ENCODE measurements at places on chromosomes 11 and 22. TPM values are rescaled to one million over a fixed set of nuclear protein-coding genes. Genes with fewer than 3 reads are reported as not detected.

The TIGD3 gene
- 1.2 TPM for total RNA-seq

The SLCO2B1 gene
- total RNA-seq: 1.3 TPM

The SCGB1D1 gene
- not detected for total RNA-seq

- H3K4me1 ChIP-seq: peaks cover 17% of the 10 kb centered on the region
- DNase-seq: no peak
- H3K4me3 ChIP-seq: no peak overlapping the region
Measured at GRCh38 chr11:34994854-34995253, 78.4 kb downstream of the PDHX start.

- no peak for DNase-seq
- no peak overlapping the region for H3K27ac ChIP-seq
- no peaks in the 10 kb centered on the region for H3K27me3 ChIP-seq
- H3K4me1 ChIP-seq: no peaks in the 10 kb centered on the region
Measured at GRCh38 chr22:19802001-19802893, 41.7 kb downstream of the TBX1 start.

DNA sequence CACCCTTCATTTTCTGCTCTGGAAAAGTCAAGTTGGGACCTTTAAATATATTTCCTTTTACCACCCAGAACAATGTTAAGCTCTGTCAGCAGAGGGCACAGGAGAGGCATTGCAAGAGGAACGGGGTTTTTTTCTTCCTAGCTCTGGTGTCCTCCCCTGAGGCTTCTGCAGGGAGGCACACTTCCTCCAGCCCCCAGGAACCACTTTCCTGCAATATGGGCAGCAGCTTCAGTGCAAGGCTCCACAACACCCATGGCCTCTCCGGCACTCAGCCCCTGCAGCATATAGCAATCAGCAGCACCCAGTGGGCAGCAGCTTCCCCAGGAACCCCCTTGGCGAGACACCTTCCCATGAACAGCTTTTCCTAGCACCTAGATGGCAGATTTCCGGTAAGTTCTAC is 101.4 kb downstream of the SYT9 start:
- no peaks in the 10 kb centered on the region for H3K27me3 ChIP-seq
- no peaks in the 10 kb centered on the region for H3K4me1 ChIP-seq
- no peak for DNase-seq
- no peaks in the 10 kb centered on the region for H3K36me3 ChIP-seq

- H3K4me1 ChIP-seq: no peaks in the 10 kb centered on the region
- DNase-seq: no peak
- H3K27me3 ChIP-seq: no peaks in the 10 kb centered on the region
- H3K27ac ChIP-seq: no peak overlapping the region
- H3K36me3 ChIP-seq: no peaks in the 10 kb centered on the region
Measured at GRCh38 chr11:80673566-80673965, 1232.7 kb upstream of the TENM4 start.

DNA sequence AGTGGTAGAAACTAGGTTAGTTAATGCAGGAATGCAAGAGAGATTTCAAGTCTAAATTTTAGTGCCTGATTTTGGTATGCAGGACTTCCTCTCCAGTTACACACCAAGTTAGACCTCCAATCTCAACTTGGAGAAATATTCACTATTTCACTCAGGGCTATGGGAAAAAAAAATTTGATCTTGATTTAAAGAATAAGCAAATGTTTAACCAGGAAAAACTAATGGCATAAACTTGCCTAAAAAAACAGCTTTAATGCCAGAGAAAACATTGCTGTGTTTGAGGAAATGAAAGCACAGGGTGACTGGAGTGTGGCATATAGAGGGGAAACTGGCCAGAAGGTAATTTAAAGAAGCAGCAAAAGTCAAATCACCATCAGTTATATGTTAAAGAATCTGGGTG is 575.4 kb upstream of the LRRC4C start:
- H3K4me1 ChIP-seq: no peaks in the 10 kb centered on the region
- no peak overlapping the region for H3K27ac ChIP-seq
- DNase-seq: no peak
- H3K36me3 ChIP-seq: no peaks in the 10 kb centered on the region

- no peak overlapping the region for H3K4me3 ChIP-seq
- no peaks in the 10 kb centered on the region for H3K36me3 ChIP-seq
- no peak overlapping the region for H3K27ac ChIP-seq
- no peaks in the 10 kb centered on the region for H3K4me1 ChIP-seq
- no peaks in the 10 kb centered on the region for H3K27me3 ChIP-seq
Measured at GRCh38 chr11:97607291-97608000, 1217.6 kb downstream of the JRKL start.

DNA sequence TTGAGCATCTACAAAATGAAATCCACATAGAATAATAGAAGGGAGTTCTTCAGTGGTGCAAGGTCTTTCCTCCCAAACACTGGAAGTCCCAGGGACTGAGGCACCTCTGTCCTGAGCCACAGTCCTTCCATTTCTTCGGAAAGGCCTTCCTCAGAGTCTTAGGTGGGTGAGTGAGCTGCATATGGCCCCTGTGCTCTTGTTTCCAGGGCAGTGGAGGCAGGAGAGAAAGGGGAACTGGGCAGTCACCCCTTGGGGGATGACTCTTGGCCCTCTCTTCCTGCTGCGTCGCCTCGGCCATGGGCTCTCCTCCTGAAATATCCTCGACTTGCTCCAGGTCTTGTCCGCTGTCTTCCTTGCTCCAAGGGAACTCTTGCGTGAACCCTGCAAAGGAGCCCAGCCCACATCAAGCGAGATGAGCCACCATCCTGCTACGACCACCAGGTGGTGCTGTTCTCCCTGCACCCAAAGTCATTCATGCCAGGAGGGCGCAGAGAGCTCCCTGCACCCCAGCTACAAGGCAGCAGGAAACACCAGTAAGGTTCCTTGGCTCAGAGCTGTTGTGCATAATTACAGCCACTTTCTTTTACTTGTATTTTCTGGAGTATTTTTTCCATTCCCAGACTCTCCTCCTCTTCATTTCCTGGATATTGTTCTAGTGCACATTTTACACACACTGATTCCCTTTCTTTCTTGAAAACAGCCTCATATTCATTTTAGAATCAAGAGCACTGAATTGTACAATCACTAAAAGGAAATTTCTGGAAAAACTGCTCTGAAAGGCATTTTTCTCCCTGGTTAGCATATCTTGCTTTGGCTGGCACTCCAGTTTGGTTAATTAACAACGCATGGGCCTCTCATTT is 397.8 kb downstream of the OPCML start:
- no peaks in the 10 kb centered on the region for H3K4me1 ChIP-seq
- H3K27ac ChIP-seq: no peak overlapping the region
- no peaks in the 10 kb centered on the region for H3K27me3 ChIP-seq
- DNase-seq: no peak

GRCh38 chr11:102523189-102523570 is 7.4 kb downstream of the MMP7 start:
- H3K4me1 ChIP-seq: no peaks in the 10 kb centered on the region
- no peak overlapping the region for H3K27ac ChIP-seq
- no peaks in the 10 kb centered on the region for H3K36me3 ChIP-seq
- DNase-seq: no peak

Data from CD8-positive, alpha-beta memory T cell (primary cell).